Activated CD4-positive, alpha-beta T cell treated with anti-CD3 and anti-CD28 coated beads, Interleukin-2, amount 50 U/mL, for 24 hours (primary cell): ENCODE measurements at places on chromosomes 1 and 21.
A peak's percentile ranks its signal among the peaks of the same experiment; 100 is the strongest.

DNA sequence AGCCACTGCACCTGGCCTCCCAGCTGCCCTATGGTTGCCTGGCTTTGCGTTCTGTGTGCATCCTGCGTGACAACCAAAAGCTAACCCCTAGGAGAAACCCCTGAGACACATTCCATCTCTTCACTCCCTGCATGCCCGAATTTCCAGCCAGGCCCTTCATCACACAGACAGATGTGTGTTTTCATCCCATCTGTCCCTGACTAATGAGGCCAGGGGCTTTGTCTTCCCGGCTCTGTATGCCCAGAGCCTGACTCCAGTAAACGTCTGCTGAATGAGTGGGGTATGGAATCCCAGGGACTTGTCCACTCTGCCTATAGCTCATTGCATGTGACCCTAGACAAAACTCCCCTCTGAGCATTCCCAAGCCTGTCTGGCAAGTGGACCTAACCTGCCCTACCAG, 9.6 kb downstream of the ESPN start:
- DNase-seq: no peak

DNA sequence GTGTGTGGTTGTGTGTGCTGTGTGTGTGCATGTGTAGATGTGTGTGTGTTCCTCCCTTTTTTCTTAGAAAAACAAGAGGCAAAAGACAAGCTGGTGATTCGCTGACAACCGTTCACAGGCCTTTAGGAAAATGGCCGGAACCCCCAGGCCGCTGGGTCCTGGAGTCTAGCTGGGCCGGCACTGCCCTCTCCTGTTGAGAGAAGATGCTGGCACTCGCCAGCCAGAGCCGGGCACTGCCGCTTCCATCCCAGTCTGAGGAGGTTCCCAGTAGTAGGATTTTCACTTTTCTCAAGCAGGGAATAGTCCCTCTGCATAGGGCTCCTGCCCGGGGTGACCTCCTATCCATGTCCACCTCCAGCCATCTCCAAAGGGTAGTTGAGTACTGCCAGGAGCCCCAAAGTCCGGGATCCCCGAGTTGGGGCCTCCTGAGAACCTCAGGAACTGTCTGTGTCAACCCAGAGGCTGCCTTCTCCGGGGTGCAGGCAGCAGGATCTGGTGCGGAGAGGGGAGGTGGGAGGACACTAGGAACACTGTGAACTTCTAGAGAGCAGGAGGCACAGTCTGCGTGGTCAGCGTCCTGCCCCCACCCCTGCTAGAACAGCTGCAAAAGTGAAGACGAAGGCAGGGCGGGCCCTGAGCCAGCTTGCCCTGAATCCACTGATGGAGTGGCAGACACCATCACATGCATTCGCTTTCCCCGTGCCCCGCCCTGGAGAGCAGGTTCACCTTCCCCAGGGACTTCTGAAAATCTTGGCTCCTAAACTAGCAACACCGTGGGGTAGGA, 44.1 kb upstream of the ARHGEF16 start:
- DNase-seq: no peak

DNA sequence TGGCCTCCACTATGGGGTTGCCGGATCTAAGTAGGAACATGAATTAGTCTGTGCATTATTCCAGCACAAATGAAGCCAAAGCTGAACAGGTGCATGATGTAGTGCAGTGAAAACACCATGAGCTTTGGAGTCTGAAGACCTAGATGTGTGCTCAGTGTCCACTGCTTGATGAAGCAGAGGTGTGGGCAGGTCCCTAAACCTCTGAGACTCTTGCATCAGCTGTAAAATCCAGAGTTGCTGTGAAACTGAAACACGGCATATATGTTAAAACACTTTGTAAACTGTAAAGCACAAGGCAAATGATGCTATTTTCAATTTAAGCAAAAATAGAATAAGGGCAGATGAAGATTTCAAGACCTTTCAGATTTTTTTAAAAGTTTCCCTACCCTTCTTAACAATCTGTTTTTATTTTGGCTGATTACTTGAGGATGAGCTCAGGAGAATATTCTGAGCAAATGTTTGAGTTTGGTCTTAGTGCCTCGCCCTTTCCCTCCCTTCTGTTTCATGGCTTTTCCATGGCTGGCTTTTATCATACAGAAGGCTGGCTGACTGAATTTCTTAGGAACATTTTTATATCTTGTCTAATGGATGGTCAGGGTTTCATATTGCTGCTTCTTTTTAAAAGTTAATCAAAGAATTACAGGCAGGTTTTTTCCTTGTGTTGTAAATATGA, 221.8 kb downstream of the NTNG1 start:
- no peak for DNase-seq

DNA sequence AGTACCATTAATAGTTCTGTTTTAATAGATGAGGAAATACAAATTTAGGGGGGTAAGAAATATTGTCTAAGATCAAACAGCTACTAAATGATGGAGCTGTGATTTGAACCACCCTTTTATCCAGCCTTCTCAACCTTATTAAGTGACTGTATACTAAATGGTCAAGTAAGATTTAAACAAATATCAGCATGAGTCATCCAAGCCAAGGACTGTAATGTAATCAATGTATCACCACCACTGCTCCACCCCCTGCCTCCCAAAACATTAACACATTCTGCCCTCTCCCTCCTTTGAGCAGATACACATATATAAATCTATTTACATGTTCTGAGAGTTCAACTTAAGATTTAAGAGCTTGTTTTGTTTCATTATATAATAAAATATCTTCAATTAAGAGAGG, 58.9 kb downstream of the LRRC40 start:
- DNase-seq: no peak

- DNase-seq: no peak
Observed at GRCh38 chr1:181123173-181123572, 34.7 kb downstream of the IER5 start.

- DNase-seq: no peak
Observed at GRCh38 chr1:236148470-236148845, 6.1 kb downstream of the GPR137B start.

GRCh38 chr21:36852864-36853263, 113.6 kb downstream of the HLCS start:
- no peak for DNase-seq

- no peak for DNase-seq
Observed at GRCh38 chr1:44045064-44045463, 13.8 kb upstream of the SLC6A9 start.

GRCh38 chr1:155000726-155001424, 1.7 kb upstream of the ZBTB7B start:
- peak; percentile 58 for DNase-seq

- DNase-seq: no peak
Observed at GRCh38 chr1:25575191-25575590, 31.8 kb downstream of the LDLRAP1 start.

DNA sequence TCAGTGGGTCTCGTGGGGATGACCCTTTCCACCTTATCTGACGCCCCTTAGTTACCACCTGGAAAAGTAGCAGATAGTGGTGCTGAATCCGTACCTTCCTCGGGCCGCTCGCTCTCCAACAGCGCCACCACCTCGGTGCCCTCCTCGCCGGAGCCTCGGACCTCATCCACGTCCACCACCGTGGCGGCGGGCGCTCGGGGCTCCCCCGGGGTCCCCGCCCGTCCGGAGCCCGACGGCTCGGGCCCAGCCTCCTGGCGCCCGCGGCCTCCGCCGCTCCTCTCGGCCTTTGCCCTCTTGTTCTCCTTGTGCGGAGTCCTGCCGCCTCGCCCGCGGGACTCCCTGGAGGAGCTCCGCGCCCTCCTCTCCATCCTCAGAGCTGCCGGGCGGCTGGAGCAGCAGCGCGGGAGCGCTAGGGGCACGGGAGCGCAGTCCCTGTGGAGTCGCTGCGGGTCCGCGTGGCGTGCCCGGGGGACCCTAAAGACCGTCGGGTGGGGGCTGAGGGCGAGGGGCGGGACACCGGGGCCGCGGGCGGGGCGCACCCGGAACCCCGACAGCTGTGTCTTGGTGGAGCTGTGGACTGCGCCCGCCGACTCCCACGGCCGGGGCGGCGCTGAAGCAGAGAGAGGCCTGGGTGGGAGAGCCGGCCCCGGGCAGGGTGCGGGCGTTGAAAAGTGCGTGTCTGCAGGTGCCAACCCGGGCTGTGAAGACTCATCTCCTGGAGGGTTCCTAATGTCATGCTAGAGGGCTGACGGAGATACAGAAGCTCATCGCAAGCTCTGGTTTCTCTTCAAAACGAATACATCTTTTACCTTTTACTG, at the start of gene NPHS2:
TSS of gene NPHS2 (minus strand) at position 452 of the 818 bp plus-strand sequence. CDS start at position 368, 84 bp downstream.
- DNase-seq: no peak

DNA sequence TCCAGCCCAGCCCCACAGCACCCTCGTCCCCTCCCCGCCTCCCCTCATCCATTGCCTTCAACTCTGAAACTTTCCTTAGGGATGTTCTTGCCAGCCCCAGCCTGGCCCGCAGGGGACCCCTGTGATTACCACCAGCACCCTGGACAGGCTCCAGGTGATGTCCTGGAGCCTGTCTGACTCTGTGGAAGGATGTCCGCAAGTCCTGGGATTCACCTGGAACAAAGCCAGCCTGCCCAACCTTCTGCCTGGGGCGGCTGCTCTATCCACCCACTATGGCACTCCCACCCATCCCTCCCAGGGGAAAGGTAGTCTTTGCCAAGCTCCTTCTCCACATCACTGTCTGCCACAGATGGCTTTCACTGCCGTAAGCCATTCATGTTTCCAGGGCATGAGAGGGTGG, 24.4 kb upstream of the PTPRF start:
- no peak for DNase-seq

DNA sequence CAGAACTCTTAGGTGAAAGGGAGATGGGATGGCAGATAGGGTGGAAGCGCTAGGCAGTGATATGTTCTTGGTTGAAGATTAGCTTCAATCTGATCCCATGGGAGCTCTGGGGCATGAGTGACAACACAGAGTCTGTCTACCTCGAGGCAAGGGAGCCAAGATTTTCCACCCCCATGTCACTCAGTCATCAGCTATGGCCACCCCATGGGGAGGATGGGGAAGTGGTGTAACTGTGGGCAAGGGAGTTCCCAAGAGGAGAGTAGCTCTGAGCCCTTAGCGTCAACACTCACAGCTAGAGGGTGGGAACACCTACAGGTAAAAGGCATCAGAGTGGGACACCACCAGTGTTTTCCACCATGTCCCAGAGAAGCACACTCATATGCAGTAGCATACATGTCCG, 30.3 kb upstream of the C1QA start:
- no peak for DNase-seq

DNA sequence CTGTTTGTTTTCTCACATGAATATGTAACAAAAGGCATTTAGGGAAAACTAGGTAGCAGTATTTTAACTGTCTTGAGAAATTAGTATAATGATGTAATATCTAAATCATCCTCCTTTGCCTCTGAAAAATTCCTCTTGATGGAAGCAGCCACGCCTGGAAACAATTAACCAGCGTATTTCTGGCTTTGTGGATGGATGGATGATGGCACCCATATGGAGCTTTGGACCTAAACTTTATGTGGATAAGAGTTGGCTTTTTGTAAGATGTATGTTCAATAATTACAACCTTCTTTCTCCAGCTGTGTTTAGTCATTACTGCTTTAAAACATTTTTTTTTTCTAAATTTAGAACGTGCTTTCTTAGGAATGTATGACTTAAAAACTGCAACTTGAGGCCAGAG, 12.7 kb downstream of the CDCA8 start:
- DNase-seq: no peak

- DNase-seq: no peak
Observed at GRCh38 chr1:225426395-225427234, 1.2 kb downstream of the LBR start.

DNA sequence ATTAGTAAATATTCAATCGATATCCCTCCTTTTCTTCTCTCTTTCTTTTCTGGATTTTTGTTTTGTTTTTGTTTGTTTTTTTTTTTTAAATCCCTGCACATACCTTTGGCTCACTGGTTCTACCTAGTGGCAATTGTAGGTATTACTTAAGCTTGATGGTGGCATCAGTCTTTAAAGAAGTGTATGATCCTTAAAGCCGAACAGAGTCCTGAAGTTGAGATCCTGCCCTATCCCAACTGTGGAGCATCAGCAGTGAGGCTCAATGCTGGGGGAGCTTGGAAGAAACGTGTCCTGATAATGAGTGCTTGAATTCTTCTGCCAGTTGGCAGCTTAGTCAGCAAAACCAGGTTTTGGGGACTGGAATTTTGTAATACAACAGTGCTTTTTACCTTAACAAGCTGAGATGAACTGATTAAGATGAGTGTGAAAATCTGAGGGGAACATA, 60.8 kb downstream of the FASLG start:
- DNase-seq: no peak

GRCh38 chr1:203929741-203930309, 68.4 kb downstream of the SNRPE start:
- DNase-seq: no peak

DNA sequence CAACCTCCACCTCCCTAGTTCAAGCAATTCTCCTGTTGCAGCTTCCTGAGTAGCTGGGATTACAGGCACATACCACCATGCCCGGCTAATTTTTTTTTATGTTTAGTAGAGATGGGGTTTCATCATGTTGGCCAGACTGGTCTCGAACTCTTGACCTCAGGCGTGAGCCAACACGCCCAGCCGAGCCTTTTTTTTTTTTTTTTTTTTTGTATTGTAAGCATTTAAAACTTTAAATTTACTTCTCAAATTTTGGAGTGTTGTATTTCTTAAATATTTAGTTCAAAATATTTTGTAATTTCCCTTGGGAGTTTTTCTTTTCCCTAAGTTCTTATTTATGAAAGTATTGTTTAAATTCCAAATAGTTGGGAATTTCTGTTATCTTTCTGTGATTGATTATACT, 9.2 kb upstream of the SCAF4 start:
- DNase-seq: no peak

GRCh38 chr1:12244078-12244477, 14.2 kb downstream of the VPS13D start:
- DNase-seq: no peak

DNA sequence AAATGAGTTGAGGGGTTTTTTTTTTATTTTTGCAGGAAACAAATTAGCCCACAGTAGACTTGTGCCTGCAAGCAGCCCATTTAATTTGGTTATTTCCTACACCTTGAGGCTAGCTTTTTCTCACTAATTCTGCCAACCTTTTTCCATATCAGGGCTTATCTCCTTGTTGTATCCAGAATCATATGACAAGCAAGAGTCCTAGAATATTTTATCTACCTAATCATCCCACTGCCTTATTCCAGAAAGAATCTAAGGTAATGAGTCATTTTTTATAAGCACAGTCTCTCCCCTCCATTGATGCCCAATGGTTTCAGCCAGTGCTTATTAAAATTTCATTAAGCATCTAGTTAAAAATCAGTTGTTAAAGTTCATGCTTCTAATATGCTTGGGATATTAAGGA, 324.1 kb downstream of the BARHL2 start:
- no peak for DNase-seq

GRCh38 chr1:57214951-57215575, 208.8 kb downstream of the DAB1 start:
- no peak for DNase-seq
